ENCODE measurements at places on chromosomes 11 and 22. TPM values are rescaled to one million over a fixed set of nuclear protein-coding genes. Genes with fewer than 3 reads are reported as not detected.
A peak's percentile ranks its signal among the peaks of the same experiment; 100 is the strongest.

GRCh38 chr11:70796648-70797227 is 398.4 kb downstream of the CTTN start:
- no peak for DNase-seq

DNA sequence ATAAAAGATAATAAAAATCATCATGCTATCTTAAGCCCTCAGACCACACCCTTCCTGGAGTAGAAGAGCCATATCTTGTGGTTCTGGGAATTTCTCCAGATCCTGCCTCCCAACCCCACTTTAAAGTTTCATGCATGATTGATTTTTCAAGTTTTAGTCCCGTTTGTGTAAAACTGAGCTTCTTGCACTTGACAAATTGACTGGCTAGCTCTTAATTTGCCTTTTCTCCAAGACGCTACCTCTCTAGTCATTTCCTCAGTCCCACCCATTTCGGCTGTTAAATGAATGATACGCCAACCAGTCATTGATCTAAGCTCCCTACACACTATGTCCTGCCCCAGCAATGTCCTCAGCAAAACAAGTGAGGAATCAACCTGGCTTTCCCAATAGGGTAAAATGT is 71.8 kb upstream of the TEAD1 start:
- DNase-seq: no peak

- no peak for DNase-seq
Observed at GRCh38 chr11:68979931-68980775, 633 bp downstream of the MRGPRD start.

DNA sequence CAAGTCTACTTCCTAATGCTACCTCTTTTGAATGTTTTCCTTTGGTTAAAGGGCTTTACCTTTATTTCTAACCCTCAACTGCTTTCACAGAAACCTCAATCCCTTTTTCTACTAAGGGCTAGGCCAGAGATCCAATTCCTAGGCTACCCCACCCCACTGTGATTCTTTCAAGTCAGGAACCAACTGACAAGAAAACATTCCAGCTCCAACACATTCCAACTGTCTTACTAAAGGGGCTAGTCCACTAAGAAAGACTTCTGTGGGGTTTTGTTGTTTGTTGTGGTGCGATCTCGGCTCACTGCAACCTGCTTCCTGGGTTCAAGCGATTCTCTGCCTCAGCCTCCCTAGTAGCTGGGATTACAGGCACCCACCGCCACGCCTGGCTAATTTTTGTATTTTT is 151.3 kb downstream of the APOL5 start:
- DNase-seq: no peak

- no peak for DNase-seq
Observed at GRCh38 chr22:36999463-36999862, 19.8 kb downstream of the TST start.

DNA sequence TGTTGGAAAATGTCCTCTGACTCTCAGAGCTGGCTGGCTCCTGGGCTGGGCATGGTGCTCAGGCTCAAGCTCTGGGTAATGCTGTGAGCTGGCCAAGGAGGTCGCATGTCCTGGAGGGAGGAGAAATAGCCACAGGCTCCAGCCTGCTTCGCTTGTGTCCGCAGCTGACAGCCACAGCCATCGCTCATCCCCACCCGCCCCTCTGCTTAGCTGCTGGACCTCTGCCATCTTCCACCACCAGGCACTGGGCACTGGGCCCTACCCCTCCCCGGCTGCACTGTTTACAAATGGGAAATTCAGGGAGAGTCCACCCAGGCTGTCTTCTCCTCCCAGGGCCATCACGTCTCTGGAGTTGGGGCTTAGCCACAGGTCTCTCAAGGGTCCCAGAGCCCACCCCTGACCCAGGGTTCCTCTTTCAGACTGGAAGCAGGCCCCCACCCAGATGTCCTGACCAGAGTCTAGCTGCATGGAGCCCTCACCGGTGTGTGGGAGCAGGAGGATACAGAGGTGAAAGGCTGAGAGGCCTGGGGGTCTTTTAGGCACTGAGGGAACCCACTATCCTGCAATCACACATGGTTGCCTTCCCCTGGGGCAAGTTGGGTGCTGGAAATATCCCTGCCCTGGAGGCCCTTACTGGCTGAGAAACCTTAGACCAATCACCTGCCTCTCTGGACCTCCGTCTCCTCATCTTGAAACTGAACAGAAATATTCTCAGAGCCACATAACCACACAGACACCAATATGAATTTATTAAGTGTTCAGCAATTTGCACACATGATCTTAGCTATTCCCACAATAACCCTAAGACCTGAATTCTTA is 62.7 kb downstream of the CD82 start:
- DNase-seq: peak; percentile 7

- DNase-seq: no peak
Observed at GRCh38 chr11:11992257-11993212, 15.9 kb downstream of the DKK3 start.

DNA sequence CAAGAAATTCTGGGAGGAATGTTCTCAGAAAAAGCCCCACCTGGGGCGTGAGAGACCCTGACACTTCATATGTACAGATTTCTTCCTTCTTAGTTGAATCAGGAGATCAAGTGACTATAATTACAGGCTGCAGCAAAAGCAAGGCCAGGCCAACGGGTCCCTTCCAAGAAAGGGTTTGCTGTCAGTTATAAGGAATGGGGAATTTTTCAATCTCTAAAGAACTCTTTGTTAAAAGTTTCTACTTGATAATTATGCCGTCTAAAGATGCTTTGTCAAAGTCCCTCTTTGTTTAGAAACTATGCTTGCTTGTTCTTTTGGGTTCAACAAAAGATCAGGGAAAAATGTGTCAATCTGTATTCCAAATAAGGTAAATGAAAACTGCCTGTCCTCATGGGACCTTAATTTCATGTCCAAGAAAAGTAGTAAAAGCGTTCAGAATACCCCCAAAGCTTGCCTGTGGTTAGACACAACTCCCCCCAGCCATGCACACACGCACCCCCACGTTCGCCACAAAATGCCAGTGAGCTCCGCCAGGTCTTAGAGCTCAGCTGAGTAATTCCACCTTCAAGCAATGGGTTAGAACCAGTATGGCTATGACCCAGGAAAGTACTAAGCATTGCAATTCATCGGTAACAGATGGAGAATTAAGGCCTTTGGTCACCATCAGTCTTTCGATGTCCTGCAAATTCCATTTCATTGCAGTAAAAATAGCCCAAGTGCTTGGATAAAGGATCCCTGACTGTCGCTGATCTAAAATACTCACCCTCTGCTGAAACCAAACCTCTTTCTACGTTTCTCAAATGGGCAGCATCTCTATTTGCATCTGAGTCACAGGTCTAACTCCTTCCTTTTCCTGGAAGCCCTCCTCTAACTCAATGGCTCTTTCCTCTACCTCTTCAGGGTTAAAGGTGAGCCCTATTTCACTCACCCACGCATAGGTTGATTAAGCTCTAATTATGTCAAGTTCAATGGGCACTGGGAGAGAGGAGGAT is 419.2 kb upstream of the SYN3 start:
- DNase-seq: no peak

The CTTN gene
- 239 TPM for total RNA-seq
